ENCODE measurements at places on chromosomes 12 and 14. TPM values are rescaled to one million over a fixed set of nuclear protein-coding genes. Genes with fewer than 3 reads are reported as not detected.

Gene C12orf42
- total RNA-seq: not detected

GRCh38 chr14:104243200-104243599 is 104.8 kb downstream of the KIF26A start:
- no peak for DNase-seq

GRCh38 chr12:95674631-95675030 is 115.9 kb downstream of the NTN4 start:
- DNase-seq: no peak

DNA sequence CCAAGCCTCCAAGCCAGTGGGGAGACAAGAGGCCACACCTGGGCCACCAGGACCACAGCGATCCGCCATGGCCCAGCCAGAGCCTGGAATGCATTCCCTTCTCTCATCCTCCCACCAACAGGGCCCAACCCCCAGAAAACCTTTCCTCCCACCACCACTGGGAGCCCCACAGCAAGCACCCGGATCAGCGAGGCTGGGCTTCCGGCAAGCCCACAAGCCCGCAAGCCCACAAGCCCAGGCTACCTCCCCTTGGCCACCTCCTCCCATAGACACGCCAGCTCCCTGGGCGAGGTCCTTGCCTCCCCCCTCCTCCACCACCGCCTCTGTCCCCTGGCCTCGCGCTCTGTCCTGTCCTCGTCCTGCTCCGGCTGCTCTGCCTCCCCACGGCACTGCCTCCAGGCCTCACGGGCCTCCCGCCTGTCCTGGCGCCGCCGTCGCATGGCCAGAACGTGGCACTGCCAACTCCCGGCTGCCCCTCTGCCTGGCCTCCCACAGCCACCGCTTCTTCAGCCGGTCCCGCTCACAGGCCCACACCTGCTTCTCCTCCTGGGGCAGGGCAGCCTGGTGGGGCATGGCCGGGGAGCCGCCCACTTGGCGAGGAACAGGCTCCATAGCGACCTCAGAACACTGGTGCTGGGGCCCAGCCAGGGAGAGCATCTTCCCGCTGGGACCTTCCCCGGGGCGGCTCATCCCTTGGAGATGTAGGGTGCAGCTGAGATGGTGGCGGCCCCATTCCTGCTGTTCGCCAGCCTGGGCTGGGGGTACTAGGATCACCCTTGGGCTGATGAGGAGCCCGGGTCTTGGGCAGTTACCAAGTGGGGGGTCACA is 5.6 kb downstream of the CDK2AP1 start:
- no peak for DNase-seq

DNA sequence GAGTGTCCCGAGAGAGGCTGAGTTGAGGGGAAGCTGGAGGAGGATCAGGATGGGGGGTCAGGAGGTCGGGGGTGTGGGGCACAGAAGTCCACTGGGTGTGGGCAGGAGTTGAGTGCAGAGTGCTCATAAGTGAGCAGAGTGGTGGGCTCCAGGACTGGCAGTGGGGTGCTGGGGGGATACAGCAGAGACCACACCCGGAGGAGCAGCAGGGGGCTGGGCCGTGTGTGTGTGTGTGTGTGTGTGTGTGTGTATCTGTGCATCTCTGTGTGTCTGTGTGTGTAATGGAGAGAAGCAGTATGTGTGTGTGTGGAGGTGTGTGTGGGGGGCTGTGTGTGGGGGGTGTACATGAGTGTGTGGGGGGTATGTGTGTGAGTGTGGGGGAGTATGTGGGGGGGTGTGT is 4.9 kb upstream of the NUDT14 start:
- no peak for DNase-seq
